ENCODE measurements at places on chromosomes 1 and 21. TPM values are rescaled to one million over a fixed set of nuclear protein-coding genes. Genes with fewer than 3 reads are reported as not detected.

DNA sequence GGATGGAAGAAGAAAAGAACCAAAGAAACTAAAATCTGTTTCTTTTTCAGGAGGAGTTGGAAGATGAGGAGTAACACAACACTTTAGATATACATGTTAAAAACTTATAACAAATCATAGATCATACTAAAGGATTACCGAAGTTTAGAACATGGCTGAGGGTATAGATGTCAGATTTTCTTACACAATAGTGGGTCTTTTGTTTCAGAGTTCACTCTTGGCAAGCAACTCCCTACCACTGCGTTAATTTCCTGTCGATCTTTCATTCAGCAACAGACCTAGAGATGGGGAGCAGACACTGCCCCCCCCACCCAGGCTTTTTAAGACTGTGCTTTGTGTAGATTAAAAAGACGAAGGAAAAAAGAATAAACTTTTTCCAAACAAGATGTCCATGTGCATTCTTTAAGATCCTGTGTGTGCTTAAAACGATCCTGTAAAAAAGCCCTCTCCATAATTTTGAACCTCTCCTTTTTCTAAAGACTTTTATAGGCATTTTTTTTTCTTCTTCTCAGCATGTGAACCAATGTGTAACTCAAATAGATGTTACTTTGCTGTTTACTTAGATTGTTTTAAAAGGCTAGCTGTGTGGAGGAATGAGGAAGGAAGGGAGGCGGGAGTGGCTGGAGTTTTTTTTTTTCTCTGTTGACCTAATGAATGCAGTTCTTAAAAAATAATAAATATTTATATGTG, 50.4 kb downstream of the NFIA start:
- no peak for DNase-seq

- DNase-seq, result no peak
Observed at GRCh38 chr21:26072666-26073615, 97.6 kb downstream of the APP start.

DNA sequence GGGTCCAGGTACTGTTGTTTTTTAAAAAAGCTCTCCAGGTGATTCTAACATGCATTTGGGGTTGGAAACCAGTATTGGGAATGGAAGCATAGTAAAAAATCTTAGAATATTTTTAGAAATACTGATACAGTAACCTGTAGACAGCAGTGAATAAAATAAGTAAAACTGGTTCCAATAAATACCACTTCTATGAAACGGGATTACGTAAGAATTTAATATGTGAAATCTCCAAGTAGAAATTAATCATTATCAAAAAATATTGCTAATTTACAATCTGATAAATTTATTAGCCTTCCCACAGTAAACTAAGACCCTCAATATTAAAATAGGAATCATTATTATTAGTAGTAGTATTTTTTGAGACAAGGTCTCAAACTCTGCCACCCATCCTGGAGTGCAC, 177.5 kb downstream of the COP1 start:
- no peak for DNase-seq

DNA sequence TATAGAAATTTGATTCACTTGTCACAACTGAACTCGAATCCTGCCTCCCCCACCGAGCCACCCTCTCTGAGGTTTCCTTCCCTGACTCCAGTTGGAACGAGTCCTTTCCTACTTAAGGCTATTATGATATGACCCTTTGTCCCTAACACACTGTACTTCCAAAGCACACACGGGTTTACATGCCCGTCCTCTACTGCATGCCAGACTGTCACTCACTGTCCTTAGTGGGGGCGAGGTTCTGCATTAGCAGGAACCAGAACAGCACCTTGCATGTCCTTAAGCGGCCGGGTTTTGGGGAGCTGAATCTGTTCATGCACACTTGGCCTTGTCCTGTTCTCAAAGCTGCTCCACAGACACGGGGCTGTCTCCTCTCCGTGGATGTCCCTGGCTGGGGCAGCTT, 164.6 kb upstream of the KCNJ6 start:
- no peak for DNase-seq

Gene CADM3
- total RNA-seq, result 7.2 TPM

Gene RGS13
- 0.08 TPM for total RNA-seq

Gene ATAD3C
- total RNA-seq, result 2.1 TPM

Gene DIRAS3
- not detected for total RNA-seq
